ENCODE measurements at places on chromosomes 16 and 17.
A peak's percentile ranks its signal among the peaks of the same experiment; 100 is the strongest.

DNA sequence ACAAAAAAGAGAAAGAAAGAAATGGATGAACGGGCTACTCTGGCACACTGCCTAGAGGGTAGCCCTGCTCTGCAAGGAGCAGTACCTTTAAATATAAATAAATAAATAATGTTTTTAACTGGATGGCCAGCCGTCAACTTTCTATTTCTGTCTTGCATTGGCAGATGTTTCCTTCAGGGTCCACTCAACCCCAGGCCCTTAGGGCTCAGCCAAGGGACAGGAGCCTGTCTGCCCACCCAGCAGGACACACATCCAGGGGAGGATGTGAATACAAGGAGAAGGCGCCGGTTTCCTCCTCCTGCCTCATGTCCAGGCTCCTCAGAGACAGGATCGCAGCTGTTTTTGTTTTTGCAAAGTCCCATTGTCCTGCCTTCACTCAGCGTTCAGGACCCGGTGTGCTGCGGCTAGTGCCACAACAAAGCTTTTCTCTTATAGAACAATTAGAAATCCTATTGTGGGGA lies 22.6 kb downstream of the TTYH2 start:
- no peak for DNase-seq

- DNase-seq, result no peak
Observed at GRCh38 chr17:15413101-15413771, 54.2 kb downstream of the CDRT4 start.

DNA sequence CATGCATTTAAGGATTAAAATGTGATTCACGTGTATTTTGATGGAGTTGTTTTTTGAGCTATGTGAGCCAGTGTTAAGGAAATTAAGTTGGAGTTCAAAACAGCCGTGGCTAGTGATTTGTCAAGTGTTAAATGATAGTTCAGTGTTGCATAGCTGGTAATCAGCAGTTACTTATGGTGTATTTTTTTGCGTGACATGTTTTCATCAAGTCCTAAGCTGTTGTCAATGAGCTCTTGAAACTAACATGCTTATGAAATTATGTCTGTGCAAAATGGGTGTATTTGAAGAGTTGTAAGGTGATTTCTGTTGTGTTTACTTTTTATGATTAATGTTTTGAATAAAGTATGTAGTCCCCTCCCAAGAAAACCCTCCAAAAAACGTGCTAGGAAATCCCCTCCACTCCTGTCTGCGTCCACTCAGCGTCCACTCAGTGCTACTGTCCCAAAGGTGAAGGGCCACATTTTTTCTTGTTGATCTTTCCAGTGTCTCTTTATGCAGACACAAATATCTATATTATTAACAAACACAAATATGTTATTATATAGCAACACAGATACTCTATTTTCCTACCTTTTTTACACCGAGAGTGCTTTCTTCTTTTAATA lies 30.0 kb downstream of the USP10 start:
- no peak for DNase-seq

DNA sequence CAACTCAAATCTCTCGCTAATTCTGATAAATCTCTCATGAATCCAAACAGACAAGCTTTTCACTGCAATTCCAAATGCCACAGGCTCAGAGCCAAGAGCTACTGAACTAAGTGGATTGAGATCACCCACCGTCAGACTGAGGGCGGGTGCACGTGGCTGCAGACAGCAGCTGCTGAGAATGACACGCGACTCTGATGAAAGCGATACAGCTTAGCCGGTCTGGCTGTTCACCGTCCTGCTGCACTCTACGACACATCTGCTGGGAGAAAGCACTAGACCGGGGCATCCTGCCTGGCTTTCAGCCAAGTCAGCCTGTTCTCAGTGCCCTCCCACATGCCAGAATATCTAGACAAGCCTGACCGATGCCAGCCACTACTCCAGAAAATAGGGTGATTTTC lies 42.6 kb downstream of the KLHDC4 start:
- DNase-seq, result peak; percentile 96

- DNase-seq, result no peak
Observed at GRCh38 chr16:67395458-67396158, 2.3 kb upstream of the TPPP3 start.

DNA sequence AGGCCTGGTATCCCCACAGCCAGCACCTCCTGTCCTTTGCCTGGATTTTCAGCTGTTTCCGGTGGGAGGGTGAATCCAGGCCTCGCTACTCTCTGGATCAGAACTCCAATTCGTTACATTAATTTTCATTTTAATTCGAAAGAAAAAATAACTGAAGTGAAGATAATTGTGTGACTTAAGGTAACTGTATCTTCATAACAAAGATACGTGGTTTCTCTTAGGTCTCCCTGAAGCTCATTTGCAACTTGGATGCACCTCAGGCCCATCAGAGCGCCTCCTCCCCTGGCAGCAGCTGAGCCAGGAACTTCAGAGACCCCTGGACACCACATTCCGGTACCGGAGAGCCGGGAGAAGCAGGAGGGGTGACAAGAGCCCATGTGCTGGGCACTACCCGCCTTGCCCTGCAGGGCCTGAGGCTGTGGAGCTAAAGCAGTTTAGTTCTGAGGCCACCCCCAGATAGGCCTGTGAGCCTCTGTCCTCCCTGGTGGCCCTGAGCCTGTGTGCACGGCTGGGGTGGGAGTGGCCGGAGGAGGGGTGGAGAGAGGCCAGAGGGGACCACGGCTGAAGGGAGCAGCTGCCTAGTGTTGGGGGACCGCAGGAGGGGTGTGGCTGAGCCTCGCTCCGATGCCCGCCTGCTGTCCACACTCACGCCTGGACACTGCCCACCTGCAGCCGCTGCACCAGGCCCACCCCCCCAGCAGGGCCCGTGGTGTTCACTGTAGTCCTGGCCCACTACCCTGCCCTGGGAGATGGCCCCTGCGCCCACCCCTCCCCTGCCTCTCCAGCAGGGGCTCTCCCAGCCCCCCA lies 11.4 kb upstream of the DUS1L start:
- no peak for DNase-seq

GRCh38 chr16:82892324-82892723 lies 265.6 kb downstream of the CDH13 start:
- no peak for DNase-seq

GRCh38 chr17:69908626-69909368 lies 166.2 kb upstream of the KCNJ16 start:
- no peak for DNase-seq

- no peak for DNase-seq
Observed at GRCh38 chr17:4305224-4305623, 41.4 kb upstream of the ANKFY1 start.

GRCh38 chr17:40309949-40310510 lies 1.1 kb downstream of the RARA start:
- no peak for DNase-seq

DNA sequence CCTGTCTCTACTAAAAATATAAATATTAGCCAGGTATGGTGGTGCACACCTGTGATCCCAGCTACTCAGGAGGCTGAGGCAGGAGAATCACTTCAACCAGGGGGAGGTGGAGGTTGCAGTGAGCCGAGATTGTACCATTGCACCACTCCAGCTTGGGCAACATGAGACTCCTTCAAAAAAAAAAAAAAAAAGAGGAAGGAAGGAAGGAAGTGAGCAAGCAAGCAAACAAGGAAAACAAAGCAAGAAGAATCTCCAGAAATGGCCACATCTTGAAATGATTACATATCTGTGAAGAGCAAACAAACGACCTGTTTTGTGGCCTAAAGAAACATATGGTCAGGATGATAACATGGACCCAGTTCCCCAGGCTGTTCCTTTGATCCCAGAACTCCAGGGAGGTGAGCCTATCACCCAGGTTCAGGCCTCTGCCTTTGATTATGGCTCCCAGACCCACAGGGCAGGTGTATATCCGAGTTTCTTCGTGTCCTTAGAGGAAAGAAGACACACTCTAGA lies 8.9 kb downstream of the ACOX1 start:
- no peak for DNase-seq

GRCh38 chr16:472199-472504 lies 46.7 kb downstream of the RAB11FIP3 start:
- no peak for DNase-seq

DNA sequence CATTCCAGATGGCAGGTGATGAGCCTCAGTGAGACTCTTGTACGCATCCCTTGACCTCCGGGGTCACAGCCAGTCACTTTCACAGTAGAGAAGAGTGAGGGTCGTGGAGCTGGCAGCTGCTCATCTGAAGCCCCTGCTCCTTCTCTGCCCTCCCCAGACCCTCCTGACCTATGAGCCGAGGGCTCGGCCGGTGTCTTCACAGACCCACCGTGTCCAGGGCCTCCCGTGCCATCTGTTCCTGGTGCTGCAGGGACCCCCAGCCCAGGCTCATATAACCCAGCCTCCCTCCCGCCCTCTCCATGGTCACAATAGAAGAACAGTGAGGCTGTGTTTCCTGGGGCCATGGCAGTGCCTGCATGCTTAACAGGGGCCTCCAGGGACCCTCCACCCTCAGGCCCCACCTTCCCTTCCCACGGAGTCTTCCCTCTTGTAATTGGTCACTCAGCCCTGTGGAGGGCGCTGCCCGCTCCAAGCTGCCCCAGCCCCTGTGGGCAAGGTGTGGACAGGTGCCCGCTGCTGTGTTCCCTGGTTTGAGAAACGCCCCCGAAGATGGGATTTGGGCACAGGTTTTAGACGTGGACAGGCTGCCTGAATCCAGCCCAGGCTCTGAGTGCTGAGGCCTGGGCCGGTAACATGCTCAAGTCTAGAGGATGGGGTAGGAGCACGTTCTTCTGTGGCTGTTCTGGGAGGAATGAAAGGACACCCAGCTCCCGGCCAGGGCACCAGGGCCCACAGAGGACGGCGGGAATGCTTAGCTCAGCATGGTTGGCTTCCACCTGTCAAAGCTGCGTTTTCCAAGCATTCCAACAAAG lies 38.7 kb downstream of the ACSF3 start:
- no peak for DNase-seq

GRCh38 chr16:68013440-68013839 lies 2.3 kb downstream of the DPEP2NB start:
- no peak for DNase-seq

DNA sequence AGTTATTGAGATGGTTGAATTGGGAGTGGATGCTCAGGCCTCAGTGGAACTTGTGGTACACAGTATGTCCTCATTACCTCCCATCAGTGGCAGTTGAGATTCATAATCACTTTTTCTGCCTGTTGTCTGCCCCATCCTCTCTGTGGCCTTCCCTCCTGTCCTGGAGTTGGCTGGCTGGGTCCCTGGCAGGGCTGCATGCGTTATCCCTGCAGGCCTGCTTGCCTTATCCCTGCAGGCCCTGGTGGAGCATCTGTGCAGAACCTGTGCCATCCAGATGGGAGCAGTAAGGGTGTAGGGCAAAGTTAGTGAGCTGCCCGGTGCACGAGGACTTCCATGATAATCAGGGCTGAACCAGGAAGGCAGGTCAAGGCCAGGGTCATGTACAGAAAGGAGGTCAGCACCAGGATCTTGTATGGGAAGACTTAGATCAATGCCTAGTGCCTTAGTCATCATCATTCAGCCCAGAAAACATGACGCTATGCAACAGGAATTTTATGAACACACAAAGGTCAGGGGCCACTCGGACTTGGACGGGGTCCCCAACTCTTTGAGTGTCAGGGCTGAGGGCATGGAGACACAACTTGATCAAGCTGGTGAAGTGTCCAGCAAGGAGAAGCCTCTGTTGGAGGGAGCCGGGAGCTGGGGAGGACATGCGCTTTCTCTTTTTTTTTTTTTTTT lies 47.2 kb downstream of the ABCC1 start:
- DNase-seq, result no peak

GRCh38 chr16:586645-587590 lies 2.9 kb upstream of the RAB40C start:
- DNase-seq, result no peak

GRCh38 chr16:8853150-8853549 lies 15.7 kb downstream of the CARHSP1 start:
- no peak for DNase-seq

DNA sequence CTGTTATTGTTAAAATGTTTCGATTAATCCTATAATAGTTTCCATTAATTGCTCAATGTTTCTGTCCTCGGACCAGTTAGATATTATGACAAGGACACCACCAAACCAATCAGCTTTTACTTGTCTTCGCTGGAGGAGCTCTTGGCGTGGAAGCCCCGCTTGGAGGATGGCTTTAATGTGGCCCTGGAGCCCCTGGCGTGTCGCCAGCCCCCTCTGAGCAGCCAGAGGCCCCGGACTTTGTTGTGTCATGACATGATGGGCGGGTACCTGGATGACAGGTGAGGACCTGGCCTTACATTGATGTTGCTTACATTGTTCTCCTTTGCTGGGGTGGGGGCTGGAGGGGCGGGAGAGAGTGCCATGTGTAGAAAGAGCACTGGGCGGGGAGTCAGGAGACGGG lies 3.0 kb downstream of the ENGASE start:
- DNase-seq, result no peak

- DNase-seq, result no peak
Observed at GRCh38 chr16:49901711-49902110, 45.8 kb upstream of the ZNF423 start.

GRCh38 chr17:63543822-63544420 lies 6.4 kb upstream of the DCAF7 start:
- DNase-seq, result no peak

- no peak for DNase-seq
Observed at GRCh38 chr16:85998171-85998867, 99.4 kb downstream of the IRF8 start.

- no peak for DNase-seq
Observed at GRCh38 chr16:10566613-10567012, 13.8 kb downstream of the EMP2 start.

DNA sequence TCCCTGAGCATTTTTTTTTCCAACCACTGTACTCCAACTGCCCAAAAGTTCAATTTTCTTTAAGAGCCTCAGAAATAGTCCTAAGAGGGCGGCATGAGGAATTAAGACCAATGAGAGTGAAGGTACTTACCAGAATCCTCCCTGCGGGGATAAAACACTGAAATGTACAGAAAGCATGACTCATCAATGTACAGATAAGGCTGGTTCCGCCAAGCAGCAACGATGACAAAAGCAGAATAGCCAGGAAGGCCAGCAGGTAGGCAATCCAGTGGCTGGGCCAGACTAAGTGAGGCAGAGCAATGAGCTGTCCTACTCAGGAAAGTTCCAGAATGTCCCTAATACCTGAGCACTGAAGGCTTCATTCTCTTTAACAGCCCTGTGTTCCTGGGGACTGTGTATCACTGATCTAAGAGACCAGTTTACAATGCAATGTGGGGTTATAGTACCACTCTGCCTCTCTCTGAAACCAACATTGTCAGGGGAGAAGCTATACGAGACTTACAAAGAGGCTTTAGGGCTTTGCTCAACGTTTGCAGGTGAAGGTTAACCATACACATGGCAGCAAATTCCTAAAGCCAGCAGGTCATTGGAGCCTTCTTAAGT lies 11.0 kb upstream of the GPR139 start:
- DNase-seq, result no peak

- no peak for DNase-seq
Observed at GRCh38 chr17:36535669-36536081, 888 bp downstream of the PIGW start.

GRCh38 chr17:76710863-76711611 lies at the start of gene MXRA7:
TSS of gene MXRA7 (minus strand) at chr17:76710965. CDS start at chr17:76710946, 19 bp downstream.
- no peak for DNase-seq

GRCh38 chr17:17108451-17109049 lies 66.3 kb downstream of the MPRIP start:
- DNase-seq, result no peak

- DNase-seq, result no peak
Observed at GRCh38 chr17:80025796-80026195, 9.9 kb downstream of the TBC1D16 start.

GRCh38 chr17:42178817-42179216 lies 2.1 kb downstream of the KCNH4 start:
- DNase-seq, result no peak

GRCh38 chr17:72306037-72306436 lies 185.2 kb downstream of the SOX9 start:
- no peak for DNase-seq

Data from retinal pigment epithelial cell (primary cell).